ENCODE measurements at places on chromosomes 4 and X. TPM values are rescaled to one million over a fixed set of nuclear protein-coding genes. Genes with fewer than 3 reads are reported as not detected.

DNA sequence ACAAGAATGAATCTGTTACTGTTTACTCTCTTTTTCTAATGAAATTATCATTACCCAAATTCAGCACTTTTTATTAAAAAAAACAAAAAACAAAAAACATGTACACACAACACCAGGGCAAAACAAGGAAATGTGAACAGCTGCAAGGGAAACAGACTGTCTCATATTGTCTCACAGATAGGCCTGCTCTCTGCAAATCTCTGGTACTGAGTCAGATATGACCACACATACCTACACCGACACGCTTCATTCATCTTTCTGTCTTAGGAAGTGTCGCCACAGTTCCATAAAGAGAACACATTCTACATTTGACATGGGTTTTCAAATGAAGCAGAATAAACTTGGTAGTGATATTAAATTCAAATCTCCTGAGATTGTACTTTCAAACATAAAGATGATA lies 92.2 kb upstream of the GPR34 start:
- DNase-seq: no peak

GRCh38 chr4:18880871-18881270 lies 859.3 kb upstream of the LCORL start:
- no peak for DNase-seq

GRCh38 chr4:128810871-128811570 lies 1.5 kb downstream of the JADE1 start:
- peak; percentile 55 for DNase-seq

DNA sequence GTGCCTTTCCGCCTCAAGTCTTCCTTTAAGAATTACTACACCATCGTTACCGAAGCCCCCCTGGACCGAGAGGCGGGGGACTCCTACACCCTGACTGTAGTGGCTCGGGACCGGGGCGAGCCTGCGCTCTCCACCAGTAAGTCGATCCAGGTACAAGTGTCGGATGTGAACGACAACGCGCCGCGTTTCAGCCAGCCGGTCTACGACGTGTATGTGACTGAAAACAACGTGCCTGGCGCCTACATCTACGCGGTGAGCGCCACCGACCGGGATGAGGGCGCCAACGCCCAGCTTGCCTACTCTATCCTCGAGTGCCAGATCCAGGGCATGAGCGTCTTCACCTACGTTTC lies 2.2 kb downstream of the PCDH10 start:
- no peak for DNase-seq

Gene RBMXL3
- total RNA-seq: not detected

Gene MAML3
- total RNA-seq: 2.9 TPM

Measured in SK-MEL-5 (cell line).